ENCODE measurements at places on chromosomes 6 and 20.
A peak's percentile ranks its signal among the peaks of the same experiment; 100 is the strongest.

- no peak for DNase-seq
These were observed 32.9 kb downstream of the CRISP1 start for GRCh38 chr6:49833386-49833785.

GRCh38 chr6:35267446-35267845, 7.9 kb downstream of the ZNF76 start:
- DNase-seq: no peak

GRCh38 chr6:25788305-25788922, 33.9 kb downstream of the SLC17A4 start:
- DNase-seq: peak; percentile 74

DNA sequence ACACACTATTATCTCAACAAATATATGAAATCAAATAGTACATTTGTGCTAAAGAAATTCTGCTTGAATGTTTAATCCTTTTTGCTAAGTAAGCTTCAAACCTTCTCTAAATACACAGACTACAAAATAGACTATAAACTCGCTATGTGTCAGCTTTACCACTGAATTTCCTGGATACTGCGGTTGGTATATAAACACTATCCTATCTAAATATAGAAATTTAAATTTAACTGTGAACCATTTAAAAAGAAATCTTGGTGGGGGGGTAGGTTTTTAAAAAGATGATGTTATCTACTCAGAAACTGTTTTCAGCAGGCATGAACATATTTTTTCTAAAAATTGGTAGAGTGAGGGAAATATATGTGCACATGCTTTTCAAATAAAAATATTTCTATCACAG, 306.5 kb upstream of the RUNX2 start:
- no peak for DNase-seq

DNA sequence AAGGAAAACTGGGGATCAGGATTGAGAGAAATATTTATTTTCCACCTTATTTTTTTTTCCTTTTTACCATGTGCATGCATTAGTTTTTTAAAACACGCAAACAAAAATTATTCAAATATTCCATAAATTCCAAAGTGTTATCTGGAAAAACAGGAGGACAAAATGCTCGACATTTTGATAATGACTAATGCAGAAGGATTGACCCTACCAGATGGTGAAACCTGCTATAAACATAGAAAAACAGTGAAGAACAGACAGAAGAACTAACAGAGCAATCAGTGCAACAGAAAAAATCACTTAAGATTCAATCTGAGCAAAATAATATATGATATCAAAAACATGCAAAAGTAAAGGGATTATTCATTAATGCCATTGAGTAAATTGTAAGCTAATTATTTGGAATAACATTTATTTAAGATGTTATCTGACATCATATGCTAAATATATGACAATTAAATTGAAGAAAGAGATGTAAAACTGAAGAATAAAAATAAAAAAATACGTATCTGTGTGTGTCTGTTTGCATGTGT, 218.4 kb downstream of the LMBRD1 start:
- no peak for DNase-seq

DNA sequence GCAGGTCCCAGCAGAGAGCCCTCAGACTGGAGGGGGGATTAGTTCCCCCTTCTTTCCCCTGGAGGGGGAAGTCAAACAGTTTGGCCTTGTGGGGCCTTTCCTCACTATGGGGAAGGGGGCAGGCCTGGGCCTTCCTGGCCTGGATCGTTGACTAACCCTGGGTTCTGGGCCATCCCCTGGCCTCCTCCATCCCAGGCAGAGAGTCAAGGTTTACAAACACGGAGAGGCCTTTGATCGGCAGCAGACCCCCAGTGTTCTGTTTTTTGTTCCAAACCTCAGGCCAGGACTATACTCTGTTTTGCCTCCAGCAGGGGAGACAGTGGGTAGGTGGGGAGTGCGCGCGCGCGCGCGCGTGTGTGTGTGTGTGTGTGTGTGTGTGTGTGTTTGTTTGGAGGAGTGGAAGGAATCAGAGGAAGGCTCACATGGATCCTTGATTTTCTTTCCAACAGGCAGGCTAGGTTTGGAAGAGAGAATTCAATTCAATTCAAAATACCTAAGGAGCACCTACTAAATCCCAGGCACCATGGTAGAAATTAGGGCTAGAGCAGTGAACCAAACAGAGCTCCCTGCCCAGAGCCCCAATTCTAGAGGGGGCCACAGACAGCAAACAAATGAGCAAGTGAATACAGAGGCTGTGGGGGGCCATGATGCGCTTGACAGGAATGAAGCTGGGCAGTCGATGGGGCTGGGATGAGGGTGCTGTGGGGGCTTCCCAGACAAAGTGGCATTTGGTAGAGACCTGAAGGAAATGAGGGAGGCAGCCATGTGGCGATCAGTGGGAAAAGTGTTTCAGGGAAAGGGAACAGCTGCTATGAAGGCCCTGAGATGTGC, 14.8 kb downstream of the TP53RK start:
- DNase-seq: no peak

DNA sequence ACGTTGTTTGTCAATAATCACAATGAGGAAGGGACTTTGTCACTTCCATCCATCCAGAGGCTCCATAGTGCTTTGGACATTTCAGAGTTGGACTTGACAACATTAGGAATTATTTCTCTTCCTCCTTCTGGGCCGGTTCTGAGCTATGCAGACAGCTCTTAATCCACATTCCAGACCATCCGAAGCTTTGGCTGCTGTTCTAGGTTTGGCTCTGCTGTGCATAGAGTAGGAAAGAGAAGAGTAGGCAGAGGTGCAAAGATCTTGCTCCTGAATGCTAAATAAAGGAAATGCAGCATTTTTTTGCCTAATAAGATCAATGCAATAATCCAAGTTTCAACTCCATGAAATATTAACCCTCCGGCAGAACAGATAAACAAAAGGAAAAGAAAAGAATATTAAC, 251.8 kb upstream of the PRND start:
- no peak for DNase-seq

DNA sequence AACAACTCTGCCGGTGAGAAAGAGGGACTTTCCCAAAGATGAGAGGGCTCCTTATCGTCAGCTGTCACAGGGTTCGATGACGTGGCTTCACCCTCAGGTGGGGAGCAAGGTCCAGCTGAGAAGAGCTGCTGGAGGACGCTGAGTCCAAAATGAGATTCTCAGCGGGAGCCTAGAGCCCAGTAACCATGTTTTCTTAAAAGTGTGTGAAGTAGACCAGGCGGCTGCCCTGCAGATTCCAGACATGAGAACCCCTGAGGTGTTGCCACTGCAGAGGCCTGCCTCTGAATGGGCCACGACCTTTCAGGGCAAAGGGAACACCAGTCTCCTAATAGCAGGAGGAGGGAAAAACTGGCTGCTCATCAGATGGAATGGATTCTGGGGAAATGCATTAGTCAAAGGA, 375.1 kb downstream of the BTBD9 start:
- no peak for DNase-seq

DNA sequence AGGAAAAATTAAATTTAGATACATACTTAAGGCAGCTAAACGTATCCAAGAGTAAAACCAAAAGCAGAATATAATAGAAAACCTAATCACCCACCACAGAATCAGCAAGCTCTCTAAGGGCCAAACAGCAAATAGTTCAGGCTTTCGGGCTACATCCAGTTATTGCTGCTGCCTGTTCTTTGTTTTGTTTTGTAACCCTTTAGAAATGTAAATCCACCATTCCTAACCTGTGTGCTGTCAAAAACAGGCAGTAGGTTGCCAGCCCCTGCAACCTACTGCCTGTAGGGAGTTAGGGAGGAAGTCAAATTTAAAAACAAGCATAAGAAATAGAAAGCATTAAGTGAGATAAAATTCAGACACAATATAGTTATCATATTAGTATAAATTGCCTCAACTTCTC, 225.9 kb downstream of the PTPRT start:
- DNase-seq: no peak

DNA sequence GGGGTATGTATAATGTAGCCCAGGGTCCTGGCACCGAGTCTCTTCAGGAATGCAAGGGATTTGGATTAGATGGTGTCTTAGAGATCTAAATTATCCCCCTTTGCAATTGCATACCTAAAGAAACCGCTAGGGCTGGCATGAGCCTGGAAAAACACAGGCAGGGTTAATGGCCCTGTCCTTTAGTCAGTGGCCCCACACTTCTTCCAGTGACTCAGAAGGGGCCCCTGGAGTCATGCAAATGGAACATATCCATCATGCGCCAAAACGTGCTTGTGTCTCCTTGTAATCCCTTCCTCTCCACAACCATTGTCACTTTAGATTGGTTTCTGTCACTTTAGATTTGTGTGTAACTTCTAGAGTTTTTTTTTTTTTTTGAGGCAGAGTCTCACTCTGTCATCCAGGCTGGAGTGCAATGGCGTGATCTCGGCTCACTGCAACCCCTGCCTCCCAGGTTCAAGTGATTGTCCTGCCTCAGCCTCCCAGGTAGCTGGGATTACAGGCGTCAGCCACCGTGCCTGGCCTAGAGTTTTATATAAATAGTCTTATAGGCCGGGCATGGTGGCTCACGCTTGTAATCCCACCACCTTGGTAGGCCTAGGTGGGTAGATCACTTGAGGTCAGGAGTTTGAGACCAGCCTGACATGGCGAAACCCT, 8.7 kb upstream of the MYBL2 start:
- DNase-seq: peak; percentile 6

DNA sequence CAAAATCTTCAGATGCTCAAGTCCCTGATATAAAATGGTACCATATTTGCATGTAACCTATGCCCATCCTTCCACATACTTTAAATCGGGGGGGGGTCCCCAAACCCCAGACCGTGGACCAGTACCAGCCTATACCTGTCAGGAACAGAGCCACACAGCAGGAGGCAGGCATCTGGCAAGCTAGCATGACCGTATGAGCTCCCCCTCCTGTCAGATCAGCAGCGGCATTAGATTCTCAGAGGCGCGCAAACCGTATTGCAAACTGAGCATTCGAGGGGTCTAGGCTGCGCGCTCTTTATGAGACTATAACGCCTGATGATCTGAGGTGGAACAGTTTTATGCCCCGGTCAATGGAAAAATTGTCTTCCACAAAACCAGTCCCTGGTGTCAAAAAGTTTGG, 30.7 kb downstream of the FGD2 start:
- no peak for DNase-seq

GRCh38 chr20:3040086-3040485, 3.3 kb upstream of the GNRH2 start:
- no peak for DNase-seq

DNA sequence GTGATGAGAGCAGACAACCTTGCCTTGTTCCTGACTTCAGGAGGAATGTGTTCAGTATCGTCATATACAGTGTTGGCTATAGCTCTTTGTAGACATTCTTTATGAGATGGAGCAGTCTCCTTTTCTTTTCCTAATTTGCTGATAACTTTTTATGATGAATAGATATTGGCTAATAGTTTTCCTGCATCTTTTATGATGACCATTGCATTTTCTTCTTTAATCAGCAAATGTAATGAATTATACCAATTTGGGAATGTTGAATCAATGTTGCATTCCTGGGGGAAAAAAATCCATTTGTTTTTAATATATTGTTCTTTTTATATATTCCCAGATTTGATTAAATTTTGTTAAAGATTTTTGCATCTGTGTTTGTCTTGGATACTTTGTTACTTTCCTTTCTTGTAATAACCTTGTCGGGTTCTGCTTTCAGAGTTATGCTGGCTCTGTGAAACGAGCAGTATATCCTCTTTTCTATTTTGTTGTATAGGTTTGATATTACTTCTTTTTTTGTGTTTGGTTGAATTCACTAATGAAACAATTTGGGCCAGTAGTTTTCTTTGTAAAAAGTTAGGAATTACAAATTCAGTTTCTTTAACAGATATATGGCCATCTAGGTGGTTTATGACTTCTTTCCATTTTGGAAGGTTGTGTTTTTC, 23.9 kb downstream of the KDM1B start:
- DNase-seq: no peak

DNA sequence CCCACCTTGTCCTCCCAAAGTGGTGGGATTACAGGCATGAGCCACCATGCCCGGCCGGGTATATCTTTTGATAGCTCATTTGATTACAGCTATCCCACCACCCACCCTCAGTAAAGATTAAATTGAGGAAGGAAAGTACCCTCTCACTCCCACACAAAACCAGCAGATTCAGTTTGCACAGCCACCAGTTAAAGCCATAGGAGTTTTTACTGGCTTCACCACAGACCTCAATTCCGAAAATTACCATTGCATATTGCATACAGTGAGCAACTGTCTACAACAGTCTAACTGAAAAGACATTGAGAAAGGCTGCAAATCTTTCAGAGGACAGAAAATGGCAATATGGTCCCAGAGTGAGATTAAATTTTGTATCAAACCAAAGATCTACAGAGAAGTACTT, 34.9 kb downstream of the ESF1 start:
- DNase-seq: no peak

GRCh38 chr6:37500294-37500608, 558 bp upstream of the CCDC167 start:
- no peak for DNase-seq

DNA sequence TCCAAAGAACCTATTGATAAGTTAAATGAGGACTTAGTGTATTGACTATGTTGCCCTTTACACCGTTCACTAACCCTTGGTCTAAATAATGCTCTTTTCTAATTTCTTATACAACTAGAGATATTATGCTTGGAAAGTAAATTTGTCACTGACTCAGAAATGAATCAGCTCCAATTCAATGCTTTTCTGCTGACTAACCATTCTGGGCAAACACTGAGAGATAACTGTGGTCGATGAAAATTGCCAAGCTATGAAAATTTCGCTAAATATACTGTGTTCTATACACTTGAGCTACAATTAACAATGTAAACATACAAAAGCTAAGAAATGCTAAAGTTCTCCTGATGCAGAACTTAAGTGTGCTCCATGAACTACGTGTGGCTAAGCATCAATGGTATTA, 23.1 kb upstream of the FBXO9 start:
- peak; percentile 83 for DNase-seq

GRCh38 chr6:169933839-169934698, 182.6 kb downstream of the ERMARD start:
- peak; percentile 26 for DNase-seq

Measured in fibroblast of pulmonary artery (primary cell).